Stimulated activated naive CD8-positive, alpha-beta T cell treated with anti-CD3 and anti-CD28 coated beads, Interleukin-15, Interleukin-2, amounts not matched to agents 100 U/mL and 50 U/mL, for 24 hours (primary cell): ENCODE measurements at places on chromosomes 7 and 10.

- DNase-seq, result no peak
Measured at GRCh38 chr7:132755538-132756483, 179.5 kb upstream of the PLXNA4 start.

- no peak for DNase-seq
Measured at GRCh38 chr7:11615174-11615573, 216.8 kb downstream of the THSD7A start.

- DNase-seq, result no peak
Measured at GRCh38 chr10:116049158-116049973, 223.6 kb downstream of the GFRA1 start.

- no peak for DNase-seq
Measured at GRCh38 chr7:141128931-141129330, 55.1 kb downstream of the TMEM178B start.

DNA sequence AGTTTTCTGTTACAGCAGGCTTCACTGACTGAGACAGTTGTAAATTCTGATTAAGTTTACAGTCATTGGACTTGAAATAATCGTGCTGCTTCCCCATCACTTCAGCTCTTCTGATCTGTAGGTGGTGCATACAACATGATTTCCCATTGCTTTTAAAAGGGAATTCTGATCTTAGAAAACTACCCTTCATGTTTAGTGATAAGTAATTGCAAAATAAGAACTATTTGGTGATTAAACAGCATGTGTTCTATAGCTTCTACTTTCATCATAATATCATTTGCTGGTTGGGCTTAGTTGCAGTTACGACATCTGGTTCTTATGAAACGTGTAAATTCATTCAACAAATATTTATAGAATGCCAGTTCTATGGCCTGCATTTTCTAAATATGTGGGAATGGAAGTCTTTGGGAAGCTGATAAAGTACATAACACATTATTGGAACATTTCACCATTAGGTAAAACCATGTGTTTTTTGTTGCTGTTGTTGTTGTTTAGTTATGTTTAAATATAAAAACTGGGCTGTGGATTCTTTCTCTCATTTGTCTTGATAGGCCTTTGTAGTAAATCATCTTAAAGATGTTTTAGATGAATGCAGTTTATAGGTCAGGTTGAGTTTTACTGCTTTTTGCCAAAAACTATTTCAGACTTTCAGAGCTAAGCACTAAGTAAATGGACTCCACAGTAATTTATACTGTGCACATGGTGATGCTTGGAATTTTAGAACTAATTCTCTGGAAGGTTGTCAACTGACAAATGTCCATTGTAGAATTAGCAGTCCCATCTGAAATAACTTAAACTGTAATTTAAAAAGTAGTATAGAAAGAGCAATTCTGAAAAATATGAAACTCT lies 13.1 kb downstream of the GNAI1 start:
- no peak for DNase-seq

DNA sequence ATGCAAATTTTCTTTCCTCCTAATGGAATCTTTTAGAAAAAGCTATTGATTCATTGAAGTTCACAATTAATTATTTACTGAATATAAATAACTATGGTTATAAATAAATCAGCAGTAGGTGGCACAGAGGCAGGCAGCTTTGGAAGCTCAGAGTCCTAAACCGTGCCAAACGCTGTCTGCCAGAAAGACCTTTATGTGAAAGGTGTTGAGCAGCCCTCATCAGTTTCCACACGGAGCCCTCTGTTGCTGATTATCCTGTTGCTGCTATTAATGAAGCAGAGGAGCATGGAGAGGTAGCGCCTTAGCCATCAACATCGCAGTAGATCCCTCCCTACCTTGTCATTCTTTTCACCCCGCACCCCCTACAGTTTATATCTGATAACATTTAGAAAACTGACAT lies 51.0 kb downstream of the RTKN2 start:
- no peak for DNase-seq

- DNase-seq, result peak; percentile 8
Measured at GRCh38 chr7:10939237-10939910, 34.3 kb upstream of the PHF14 start.
